NCI-H146 (cell line): ENCODE measurements at places on chromosomes 3 and 15.

DNA sequence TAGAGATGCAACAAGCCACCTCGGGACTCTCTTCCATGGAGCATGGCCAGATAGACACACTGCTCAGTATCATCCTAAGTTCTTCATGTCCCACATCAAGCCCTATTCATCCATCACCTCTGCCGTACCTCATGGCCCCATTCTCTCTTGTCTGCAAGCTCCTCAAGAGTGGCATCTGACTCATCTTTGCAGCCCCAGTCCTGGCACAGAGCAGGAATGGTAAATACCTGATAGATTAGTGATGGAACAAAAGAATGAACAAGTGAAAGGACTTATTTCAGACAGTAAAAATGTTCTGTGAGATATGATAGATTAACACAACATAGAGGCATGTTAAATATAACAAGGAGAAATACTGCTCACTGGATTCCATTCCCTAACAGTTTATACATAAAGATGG lies 176.4 kb downstream of the ISL2 start:
- no peak for DNase-seq

- no peak for DNase-seq
These were observed 762.8 kb upstream of the NR2F2 start for GRCh38 chr15:95567686-95568085.

DNA sequence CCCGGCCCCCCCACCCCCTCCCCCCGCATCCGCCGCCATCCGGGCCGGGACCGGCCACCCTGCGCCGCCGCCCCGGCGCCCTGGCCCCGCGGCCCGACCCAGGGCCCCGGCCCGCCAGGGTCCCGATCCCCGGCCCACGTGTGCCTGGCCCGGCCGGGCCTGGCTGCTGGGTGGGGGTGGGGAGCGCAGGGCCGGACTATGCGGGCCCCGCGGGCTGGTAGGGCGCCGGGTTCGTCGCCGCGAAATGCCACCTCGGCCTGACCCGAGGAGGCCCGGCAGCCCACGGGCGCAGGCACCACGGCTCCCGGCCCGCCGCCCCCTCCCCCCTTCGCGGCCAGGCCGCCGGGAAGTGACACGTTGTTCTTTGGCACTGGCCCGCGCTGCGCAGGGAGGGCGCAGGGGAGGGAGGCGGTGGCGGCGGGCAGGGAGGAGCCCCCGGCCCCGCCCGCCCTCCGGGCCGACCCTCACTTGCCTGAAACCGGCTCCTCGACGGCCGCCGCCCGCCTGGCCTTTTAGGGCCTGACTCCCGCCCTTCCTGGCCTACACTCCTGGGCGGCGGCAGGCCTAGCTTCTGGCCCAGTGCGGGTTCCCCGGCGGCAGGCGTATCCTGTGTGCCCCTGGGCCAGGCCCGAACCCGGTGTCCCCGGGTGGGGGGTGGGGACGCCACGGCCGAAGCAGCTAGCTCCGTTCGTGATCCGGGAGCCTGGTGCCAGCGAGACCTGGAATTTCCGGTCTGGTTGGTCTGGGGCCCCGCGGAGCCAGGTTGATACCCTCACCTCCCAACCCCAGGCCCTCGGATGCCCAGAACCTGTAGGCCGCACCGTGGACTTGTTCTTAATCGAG lies 515 bp downstream of the EIF4G1 start:
- peak; percentile 74 for DNase-seq

- DNase-seq, result no peak
These were observed 29.1 kb downstream of the HDAC11 start for GRCh38 chr3:13509059-13509815.

DNA sequence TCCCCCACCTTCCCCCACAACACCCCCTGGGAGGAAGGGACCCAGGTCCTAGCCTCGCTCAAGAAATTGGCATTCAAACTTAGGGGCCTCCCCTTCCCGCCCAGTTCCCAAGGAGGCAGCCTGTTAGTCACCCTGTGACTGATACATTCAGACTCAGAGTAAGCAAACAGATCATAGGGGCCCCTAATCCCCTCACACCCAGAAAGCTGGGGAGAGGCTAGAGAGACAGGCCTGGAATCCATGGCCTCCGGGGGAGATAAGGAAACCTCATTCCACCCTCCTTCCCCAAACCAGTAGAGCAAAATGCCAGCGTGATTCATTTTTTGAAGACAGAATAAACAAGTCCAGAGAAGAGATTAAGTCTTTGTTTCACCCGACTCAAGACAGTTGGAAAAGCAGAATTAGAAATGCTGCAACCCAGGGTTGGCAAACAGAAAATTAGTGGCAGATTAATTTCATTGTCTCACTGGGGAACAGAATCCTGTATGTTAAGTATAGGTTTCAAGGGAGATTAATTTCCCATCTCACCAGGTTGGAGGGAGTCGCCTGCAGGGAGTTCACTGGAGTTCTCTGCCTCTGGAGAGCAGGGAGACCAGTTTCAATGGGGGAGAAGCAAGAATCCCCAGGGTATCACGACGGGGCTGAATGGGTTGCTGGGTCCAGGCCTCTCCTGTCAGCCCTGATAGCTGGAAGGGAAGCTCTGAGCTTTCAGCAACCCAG lies 268.3 kb downstream of the UACA start:
- DNase-seq, result peak; percentile 32

- no peak for DNase-seq
These were observed 844.5 kb downstream of the TBL1XR1 start for GRCh38 chr3:176352716-176353334.

DNA sequence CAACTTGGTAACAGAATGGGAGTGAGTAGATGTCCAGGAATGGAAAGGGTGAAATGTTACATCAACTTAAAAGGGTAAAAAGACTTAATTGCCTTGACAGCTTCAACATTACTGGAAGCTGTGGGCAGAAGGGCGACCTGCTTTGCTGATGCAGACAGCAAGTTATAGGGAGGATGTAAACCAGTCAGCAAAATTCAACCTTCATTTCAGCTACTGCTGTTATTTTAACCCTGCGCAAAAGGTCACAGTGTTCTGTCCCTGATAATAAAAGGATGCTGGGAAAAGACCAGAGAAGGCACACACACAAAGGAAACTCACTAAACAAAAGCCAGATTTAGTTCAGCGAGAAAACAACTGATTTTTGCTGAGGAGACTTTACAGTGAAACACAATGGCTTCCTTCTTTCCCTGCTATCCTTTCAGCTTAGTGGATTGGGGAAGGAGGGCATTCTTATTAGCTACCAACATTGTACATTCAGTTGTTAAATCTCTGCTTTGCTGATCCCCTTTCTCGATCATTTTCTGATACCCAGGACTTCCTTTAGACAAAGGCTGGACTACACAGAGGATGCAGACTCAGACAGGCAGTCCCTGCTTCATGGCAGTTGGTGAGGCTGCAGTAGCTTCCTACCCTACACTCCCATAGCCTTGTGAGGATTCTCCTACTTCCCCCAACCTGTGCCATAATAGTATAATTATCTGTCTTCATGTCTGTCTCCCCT lies 62.0 kb downstream of the P3H2 start:
- no peak for DNase-seq

DNA sequence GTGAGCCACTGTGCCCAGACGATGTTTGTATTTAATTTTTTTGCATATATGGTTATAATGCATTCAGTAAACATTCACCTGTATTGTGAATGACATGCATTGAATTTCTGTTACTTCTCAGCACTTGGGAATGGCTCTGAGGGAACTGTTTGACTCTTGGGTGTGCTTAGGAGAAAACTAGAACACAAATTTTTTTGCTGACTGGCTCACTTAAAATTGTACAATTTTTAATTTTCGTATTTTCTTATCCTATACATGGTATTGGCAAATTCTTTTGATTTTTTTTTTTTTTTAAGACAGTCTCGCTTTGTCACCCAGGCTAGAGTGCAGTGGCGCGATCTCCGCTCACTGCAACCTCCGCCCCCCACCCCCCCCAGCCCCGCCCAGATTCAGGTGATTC lies 7.2 kb downstream of the ATP11B start:
- DNase-seq, result no peak

DNA sequence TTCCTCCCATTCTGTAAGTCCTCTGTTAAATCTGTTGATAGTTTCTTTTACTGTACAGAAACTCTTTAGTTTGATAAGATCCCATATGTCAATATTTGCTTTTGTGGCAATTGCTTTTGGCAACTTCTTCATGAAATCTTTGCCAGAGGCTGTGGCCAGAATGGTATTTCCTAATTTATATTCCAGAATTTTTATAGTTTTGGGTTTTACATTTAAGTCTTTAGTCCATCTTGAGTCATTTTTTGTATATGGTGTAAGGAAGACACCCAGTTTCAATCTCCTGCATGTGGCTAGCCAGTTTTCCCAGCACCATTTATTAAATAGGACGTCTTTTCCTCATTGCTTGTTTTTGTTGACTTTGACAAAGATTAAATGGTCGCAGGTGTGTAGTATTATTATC lies 372.4 kb upstream of the CADM2 start:
- no peak for DNase-seq

DNA sequence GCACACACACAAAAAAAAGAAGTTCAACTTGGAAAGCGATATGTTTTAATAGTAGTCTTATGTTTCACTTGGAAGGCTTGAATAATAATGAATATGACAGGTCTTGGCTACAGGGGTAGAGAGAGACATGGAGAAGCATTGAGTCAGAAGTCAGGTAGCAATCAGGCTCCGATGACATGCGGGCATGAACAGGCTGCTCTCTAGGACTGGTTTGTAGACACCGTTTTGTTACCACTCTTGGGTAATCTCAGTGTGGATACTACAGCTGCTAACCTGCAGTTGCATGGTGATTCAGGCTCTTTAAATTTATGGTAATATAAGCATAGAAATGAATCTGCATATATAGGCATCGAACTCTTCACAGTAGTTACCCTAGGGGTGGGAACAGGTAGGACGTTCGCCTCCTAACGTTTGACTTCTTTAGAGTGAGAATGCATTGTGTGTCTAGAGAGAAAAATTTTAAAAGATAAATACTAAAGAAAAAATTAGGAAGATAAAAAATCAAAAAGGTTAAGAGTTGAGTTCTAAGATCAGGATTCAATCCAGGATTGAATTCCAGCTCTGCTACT lies 241.6 kb upstream of the KBTBD8 start:
- no peak for DNase-seq

DNA sequence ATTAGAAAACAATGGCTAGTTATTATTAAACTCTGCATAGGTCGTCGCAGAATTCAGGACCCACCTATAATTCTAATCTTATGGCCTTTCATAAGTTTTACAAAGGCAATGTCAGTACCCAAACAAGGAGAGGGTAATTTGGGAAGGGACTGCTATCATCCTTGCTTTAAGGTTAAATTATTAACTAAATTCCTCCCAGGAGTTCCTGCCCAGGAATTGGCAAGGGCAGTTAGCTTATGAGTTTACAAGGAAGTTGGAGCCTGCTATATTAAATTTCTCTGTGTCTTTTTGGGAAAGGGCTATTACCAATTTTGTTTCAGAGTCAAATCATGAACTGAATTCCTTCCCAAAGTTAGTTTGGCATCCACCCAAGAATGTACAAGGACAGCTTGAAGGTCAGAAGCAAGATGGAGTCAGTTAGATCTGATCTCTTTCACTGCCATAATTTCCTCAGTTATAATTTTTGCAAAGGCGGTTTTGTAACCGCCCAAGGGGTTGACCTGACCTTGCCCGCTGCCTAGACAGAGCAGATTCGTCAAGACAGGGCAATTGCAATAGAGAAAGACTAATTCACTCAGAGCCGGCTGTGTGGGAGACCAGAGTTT lies 45.3 kb upstream of the LHFPL4 start:
- no peak for DNase-seq

- DNase-seq, result no peak
These were observed 4.4 kb downstream of the WDR73 start for GRCh38 chr15:84649706-84650105.

DNA sequence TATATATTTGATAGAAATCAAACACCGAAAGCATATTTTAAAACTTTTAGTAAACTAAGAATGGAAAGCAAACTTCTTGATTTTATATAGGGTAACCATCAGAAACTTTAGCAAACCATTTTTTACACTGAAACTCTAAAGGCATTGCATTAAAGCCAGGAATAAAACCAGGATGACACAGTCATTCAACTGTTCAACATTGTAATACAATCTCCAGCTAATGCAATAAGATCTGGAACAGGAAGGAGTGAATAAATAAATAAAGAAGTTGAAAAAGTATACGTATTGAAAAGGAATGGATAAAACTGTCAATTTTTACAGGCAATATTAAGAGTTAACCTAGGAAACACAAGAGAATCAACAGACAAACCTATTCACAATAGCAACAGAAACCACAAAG lies 181.9 kb upstream of the TTC14 start:
- no peak for DNase-seq

DNA sequence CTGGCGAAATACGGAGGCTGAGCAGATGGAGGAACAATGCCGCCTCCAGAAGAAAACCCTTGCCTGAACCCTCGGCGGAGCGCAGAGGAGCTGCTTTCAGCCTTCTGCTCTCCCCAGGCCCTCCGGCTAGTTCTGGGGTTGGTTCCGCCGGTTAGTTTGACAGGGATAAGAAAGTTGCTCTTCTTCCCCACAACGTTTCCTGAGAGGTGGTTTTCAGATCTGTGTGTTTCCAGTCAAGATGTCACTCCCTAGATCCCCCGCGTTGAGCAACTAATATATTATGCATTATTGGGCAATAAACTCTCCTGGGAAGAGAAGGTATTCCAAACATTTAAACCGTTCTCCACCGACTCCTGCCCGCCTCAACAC lies 551 bp downstream of the NLGN1 start:
- no peak for DNase-seq

- DNase-seq, result no peak
These were observed 150.5 kb downstream of the MECOM start for GRCh38 chr3:169512991-169513390.

DNA sequence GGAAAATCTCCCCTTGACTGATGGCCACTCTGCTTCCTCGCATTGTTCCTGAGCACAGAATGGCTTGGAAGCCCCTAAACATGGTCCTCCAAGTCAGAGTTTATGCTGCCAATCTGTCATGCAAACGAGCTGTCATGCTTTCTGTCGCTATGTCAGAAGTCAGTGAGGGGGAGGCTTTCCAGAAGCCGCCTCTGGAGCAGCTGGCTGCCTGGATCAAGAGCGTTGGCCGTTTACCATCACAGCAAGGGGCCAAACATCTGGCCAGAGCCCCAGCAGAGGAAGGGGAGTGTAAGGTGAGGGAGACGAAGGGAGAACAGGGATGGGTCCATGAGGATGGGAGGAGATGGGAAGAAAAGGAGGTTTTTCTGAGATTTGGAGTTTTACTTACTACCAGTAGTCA lies 372.6 kb upstream of the NR2F2 start:
- DNase-seq, result no peak

DNA sequence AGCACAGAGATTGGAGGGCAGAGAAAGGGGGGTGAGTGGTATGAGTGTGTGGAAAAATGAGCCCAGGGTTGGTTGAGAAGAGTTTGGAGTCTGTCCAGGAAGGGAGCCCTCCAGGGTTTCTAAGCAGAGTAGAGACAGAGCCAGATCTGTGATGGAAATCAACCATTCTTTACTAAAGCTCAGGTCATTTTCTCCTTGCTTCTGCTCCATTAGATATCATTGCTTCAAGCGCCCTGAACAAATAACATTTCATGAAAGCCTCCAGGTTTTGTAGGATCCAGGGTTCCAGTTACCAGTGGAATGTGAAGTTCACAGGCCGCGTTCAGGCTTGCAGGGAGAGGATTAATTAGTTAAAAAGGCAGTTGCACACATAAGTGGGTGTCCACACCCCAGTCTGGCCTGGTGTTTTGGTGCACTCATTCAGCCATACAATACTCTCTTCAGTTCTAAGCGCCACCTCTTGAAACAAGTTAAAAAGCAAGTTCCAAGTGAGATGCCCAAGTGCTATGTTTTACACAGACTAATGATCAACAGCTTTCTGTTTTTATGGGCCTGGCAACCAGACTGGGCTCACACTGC lies 16.4 kb upstream of the BOC start:
- no peak for DNase-seq

- no peak for DNase-seq
These were observed 12.1 kb upstream of the CNBP start for GRCh38 chr3:129195731-129196256.
